ENCODE measurements at places on chromosomes 16 and 17. TPM values are rescaled to one million over a fixed set of nuclear protein-coding genes. Genes with fewer than 3 reads are reported as not detected.

PIK3R6 gene
- total RNA-seq = 0.54 TPM

KRTAP4-4 gene
- not detected for total RNA-seq

ZNF750 gene
- not detected for total RNA-seq

UQCRC2 gene
- total RNA-seq = 221 TPM

DCTN5 gene
- total RNA-seq = 74.6 TPM

FOXJ1 gene
- 7.8 TPM for total RNA-seq

OR2C1 gene
- 0.45 TPM for total RNA-seq

GRCh38 chr17:8875436-8875835 is 8.0 kb upstream of the PIK3R6 start:
- no peak for DNase-seq

DNA sequence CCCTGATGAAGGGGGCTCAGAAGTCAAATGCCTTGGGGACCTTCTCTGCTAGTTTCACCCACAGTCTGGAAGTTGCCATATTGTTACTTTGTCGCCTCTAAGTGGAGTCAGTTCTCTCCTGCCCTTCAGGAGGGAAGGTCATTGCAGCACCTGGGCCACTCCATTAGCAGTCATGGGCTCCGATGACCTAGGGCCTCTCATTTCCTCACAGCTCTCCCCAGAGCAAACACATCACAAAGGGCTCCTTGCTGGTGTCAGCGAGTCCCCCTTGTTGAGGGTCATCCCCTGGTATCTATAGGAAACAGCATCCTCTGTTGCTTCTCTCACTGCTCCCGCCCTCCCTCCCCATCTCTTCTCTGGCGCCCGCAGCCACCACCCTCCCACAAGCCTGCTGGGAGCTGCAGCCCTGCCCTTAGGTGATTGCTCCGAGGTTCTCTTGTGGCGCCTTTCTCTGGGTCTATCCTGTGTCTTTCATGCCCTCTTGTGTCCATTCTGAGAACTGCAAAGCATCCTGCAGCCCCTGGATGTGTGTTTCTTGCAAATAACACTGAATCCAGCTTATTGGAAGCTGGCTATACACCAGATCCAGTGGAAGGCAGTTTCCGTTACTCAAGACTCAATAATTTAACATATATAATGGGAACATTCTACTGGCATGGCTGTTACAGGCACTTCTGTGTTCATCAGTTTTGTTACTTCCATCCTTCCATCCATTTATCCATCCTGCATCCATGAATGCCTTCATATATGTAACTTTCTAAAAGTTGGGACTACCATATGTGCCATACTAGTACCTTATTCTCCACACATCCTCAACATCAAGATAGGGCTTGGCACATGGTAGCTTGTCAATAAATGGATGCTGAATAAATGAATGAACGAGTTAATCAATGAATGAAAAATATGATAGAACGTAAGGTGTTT is 21.2 kb downstream of the PDILT start:
- peak; percentile 65 for DNase-seq

DNA sequence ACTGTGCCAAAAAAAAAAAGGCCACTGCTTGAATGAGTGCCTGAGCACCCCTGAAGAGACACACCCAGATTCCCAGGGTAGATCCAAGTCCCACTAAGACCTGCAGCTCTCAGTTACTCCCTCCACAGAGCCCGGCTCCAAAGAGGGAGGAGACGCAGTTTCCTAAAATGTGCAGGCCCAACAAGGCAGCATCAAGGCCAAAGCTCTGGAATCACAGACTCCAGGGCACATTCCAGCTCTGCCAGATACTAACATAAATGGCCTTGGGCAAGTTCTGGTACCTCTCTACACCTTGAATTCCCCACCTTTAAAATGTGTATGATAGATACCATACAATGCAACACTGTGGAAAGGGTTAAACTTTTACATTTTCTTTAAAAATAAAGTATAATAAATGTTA is 57.0 kb downstream of the GAS7 start:
- DNase-seq = no peak

GRCh38 chr17:47811709-47812108 is 9.9 kb downstream of the OSBPL7 start:
- no peak for DNase-seq

- DNase-seq = peak; percentile 60
Measured at GRCh38 chr17:82600731-82601446, 47.4 kb downstream of the WDR45B start.

GRCh38 chr17:79843474-79843815 is 4.2 kb upstream of the CBX4 start:
- DNase-seq = no peak

DNA sequence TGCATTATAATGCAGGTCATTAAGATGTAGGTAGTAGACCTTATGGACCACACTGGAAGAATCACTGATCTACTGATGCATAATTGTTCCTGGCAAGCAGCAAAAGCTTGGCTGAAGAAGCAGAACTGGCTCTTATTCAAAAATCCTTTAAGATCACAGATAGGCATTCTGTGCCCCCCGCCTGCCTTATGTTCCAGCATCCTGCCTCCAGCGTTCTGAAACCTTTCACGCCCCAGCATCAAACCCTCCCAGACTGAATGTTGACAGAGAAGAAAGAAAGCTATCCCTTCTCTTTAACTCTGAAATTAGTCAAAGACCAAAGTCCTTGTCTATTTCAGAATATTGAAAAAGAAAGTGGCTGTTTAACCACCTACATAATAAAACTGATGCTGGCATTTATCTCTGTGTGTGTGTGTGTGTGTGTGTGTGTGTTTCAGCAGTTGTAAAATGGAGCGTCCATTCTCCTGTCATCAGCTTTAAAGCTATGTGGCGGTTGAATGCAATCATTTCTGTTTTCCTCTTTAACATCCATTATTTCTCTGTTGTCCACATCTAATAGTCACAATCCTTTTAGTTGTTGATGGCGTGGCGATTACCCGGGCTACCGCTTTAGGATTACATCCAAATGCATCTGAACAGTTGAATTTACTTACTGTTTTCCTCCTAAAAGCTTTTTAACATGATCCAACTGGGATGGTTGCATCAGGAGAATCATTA is 350.4 kb downstream of the HS3ST4 start:
- no peak for DNase-seq

DNA sequence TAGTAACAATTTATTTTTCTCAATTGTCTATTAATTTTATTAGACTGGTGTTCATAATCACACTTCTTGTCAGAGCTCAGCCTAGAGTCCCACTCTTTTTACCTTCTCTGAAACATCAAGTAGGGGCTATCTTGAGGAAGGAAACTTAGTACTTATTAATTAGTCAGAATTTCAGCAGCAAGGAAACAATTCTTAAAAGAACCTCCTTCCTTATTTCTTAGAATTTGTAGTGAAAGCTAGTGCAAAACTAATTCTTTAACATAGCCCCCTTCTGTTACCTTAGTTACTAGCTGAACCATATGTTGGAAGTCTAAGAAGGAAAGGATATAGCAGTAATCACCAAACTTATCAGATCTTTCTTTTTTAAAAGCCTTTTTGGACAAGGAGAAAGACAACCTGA is 35.2 kb downstream of the MAP2K4 start:
- no peak for DNase-seq

DNA sequence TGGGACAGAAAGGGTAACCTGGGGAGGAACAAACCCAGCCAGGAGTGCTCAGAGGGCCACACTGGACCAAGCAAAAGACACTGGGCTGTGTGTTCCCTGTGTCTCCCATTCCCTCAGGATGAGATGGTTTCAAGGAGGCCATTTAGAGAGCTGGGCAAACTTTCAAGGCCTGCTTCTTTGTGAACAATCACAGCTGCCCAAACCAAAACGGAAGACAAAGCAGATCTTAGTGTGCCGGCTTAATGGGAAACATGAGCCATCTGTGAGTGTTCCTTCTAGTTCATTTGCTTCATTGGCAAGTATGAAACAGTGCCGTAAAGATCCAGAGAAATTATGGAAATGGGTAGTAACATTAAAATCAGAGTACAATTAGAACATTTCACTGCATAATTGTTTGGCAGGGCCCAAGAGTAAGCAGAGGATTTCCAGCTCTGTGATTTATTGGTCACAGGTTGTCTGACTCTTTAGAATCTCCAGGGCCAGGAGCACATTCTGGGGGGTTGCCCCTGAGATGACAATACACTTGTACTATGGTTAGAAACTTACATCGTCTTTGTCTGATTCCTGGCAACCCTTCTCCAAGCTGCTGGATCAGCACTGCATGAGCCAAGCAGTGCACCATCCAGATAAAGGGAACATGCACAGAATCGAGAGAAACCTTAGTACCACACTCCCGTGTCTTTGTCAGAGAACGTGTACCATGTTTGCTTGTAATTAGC is 412.1 kb downstream of the RBFOX1 start:
- DNase-seq = no peak

DNA sequence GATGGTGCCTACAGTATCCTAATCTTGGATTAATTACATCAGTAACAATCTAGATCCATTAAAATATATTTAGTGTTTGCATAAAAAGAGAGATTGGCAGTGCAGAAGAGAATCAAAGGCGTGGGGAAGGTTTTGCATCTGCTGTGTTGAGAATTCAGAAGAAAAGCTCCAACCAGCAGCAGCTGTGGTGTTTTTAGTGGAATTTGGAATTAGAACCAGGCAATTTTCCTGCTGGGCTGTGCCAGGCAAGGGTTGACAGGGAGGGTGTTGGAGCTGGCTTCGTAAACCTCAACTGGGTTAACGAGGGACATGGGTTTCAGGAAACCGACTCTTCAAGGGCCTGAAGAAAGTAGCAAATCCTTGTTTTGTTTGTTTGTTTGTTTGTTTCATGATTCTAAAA is 107.8 kb upstream of the WSCD1 start:
- DNase-seq = no peak

DNA sequence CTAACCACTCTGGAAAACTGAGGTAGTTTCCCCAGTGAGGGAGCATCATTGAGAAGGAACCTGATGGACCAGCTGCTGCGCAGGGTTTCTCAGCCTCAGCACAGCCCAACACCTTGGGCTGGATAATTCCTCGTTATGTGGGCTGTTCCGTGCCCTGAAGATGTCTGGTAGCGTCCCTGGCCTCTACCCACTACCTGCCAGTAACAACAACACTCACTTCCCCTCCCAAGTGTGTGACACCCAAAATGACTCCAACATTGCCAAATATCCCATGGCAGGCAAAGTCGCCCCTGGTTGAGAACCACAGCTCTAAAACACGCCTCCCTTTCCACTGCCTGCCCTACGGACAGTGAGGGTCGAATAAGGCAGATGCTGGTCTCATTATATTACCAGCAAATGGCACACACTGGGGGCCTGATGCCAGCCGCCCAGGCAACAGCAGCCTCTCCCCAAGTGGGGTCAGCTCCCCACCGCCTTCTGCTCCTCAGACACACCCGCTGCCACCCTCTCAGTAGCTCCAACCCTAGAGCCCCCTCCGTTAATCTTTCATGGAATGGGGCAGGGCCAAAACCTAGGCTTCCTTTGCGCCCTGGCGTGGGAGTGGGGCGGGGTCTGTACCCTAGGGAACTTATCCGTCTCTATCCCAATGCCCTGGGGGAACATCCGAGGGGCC is 1.0 kb downstream of the RHBDF2 start:
- DNase-seq = no peak

DNA sequence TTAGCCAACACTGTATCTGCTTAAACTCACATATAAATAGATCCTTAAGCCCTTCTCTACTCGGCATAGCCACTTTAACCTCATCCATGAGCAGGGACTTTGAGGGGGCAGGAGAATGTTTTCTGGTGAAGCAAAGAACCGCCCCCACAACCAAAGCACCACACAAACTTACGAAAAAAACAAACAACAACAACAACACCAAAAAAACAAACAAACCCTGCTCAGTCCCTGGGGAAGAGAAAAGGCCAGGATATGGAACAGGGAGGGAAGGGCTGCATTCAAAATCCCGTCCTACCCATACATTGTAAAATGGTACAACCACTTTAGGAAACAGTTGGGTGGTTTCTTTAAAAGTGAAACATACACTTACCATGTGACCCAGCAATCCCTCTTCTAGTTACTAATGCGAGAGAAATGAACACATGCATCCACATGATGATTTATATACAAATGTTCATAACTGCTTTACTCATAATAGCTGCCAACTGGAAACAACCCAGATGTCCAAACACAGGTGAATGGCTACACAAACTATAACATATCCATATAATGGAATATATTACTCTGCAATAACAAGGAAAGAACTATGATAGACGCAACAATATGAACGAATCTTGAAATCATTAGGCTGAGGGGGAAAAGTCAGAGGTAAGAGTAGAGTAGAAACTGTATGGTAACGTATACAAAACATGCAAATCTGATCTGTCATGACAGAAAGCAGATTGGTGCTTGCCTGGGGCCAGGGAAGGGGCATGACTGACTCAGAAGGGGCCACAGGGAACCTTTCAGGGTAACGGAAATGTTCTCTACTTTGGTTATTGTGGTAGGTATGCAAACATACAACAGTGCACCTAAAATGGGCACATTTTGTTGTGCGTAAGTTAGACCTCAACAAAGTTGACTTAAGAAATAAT is 37.7 kb upstream of the TOB1 start:
- DNase-seq = no peak

- no peak for DNase-seq
Measured at GRCh38 chr16:74469946-74470478, 48.7 kb upstream of the CLEC18B start.

DNA sequence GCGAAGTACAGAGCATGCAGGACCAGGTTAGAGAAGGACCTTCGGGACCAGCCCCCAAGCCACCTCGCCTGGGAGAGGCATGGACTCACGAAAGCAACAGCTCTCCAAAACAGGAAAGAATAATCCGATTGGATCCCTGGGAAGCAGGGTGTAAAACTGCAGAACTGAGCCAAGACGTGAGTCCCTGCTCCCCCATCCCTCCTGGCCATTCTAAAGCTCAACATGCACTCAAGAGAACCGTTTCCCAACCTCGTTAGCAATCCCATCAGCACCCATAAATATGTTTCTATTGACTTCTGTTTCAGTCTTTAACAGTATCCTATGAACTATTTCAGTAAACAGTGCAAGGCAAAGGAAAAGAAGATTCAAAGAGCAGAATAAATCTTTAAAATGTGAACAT is 167.0 kb downstream of the COPRS start:
- no peak for DNase-seq

DNA sequence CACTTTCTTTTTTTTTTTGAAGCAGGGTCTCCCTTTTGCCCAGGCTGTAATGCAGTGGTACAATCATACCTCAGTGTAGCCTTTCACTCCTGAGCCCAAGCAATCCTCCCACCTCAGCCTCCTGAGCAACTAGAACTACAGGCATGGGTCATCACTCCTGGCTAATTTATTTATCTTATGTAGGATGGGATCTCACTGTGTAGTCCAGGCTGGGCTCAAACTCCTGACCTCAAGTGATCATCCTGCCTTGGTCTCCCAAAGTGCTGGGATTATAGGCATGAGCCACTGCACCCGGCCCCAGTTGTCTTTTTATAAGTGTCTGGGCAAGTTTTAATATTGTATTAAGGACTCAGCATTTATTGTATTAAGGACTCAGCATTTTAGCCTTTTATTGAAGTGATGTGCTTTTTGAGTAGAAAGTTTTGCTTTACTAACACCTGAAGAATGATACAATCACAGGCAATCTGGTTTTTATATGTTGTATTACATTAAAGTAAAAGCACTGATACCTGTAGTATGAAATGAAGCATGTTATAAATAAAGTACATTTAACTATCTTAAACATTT is 22.9 kb downstream of the VMP1 start:
- no peak for DNase-seq
